ENCODE measurements at places on chromosomes 3 and 15.
A peak's percentile ranks its signal among the peaks of the same experiment; 100 is the strongest.

GRCh38 chr15:74402873-74403587 lies 30.7 kb downstream of the SEMA7A start:
- no peak for DNase-seq

GRCh38 chr3:123082370-123083065 lies 15.7 kb downstream of the PDIA5 start:
- DNase-seq = no peak

- no peak for DNase-seq
Observed at GRCh38 chr3:160860346-160860745, 104.3 kb downstream of the PPM1L start.

GRCh38 chr3:54564374-54564925 lies 363.4 kb downstream of the LRTM1 start:
- DNase-seq = no peak

GRCh38 chr3:111315930-111316587 lies 225.9 kb upstream of the CD96 start:
- DNase-seq = no peak

GRCh38 chr3:64179249-64179648 lies 46.0 kb downstream of the PRICKLE2 start:
- DNase-seq = no peak

DNA sequence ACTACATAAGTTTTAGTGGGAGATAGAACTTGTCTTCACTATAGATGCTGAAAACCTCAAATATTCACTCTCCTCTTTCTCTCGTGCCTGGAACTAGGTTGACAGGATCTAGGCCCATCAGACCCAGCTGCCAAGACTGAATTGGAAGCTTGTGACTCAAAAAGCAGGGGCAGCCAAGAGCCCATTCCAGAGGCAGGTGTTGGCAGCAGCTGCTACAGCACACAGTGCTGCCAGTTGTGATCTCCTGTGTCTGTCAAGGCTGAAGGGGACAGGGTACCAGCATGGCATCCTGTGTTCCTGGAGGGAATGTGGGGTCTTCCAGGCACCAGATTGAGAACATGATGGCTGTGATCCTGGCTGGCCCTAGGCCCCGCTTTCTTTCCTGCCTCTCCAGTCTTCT lies 92.5 kb upstream of the MB21D2 start:
- DNase-seq = no peak

GRCh38 chr3:15948388-15948787 lies 150.6 kb upstream of the ANKRD28 start:
- DNase-seq = no peak

DNA sequence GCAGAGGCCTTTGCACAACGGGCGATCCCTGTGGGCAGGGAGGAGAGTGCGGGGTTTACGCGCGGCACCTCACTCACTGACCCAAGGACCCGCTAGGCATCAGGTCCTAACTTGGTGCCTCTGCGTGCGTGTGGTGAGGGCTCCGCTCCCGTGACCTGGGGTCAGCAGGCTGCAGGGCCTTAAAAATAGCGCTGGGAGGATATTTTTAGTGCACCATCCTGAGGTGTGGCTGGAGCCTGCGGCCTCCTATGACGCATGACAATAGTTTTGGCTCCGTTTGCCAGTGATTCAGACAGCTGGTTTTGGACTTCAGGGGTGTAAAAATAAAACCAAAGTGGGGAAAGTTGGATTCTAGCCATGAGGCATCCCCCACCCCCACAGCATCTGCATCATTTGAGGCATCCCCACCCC lies 139.0 kb downstream of the FAM43A start:
- peak; percentile 21 for DNase-seq

- no peak for DNase-seq
Observed at GRCh38 chr3:17820704-17821103, 78.3 kb upstream of the TBC1D5 start.

- DNase-seq = peak; percentile 5
Observed at GRCh38 chr3:119990888-119991287, 103.4 kb downstream of the GSK3B start.

- no peak for DNase-seq
Observed at GRCh38 chr3:114081037-114081436, 24.5 kb downstream of the QTRT2 start.

DNA sequence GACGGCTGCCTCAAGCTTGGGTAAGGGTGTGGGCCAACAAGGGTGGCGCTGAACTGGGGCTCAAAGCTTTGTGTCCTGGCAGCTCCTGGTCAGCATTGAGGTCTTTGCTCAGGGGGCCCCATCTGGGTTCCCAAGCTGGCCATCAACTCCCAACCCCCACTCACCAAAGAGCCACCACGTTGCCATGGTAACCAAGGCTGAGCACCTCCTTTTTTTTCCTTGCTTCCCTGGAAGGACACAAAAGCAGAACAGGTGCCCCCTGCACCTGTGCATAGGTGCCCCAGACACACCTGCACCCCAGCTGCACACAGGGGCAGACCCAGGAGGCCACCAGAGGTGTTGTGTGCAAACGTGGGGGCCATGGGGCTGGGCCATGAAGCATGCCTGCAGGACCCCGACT lies 16.5 kb downstream of the UROC1 start:
- no peak for DNase-seq

GRCh38 chr3:126551121-126551838 lies 7.5 kb downstream of the C3orf22 start:
- DNase-seq = no peak

- no peak for DNase-seq
Observed at GRCh38 chr3:41411065-41411464, 211.8 kb downstream of the CTNNB1 start.

- no peak for DNase-seq
Observed at GRCh38 chr3:119206611-119207511, 33.5 kb downstream of the UPK1B start.

DNA sequence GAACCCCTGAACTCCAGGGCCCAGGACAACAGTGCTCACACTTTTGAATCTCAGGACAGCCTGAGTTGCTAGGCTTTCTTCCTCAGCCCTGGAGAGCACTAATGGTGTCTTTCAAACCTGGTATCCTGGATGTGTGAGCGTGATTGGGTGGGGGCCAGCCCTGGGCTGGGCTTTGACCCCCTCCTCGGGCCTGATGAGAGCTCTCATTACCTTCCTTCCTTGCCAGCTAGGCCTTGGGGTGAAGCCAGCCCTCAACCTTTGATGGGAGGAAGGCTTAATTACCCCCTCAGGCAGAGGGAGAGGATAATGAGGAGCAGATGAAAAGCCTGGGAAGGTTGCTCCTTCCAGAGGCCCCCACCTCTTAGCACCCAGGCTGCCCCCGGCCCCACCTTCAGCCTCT lies 31.1 kb upstream of the INSYN1 start:
- DNase-seq = no peak

DNA sequence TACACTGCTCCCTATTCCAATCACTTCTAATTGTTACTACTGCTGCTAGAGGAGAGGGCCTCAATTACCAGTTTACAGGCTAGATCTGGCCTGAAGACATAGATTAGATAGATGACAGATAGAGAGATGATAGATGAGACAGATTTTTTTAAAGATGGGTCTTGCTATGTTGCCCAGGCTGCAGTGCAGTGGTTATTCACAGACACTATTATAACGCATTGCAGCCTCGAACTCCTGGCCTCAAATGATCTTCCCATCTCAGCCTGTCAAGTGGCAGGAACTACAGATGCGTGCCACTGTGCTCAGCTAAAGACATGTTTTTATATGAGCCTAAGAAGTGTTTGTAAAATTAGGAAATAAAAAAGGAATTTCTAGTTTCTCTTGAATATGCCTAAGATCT lies 6.2 kb downstream of the SLC33A1 start:
- DNase-seq = no peak

GRCh38 chr3:148642214-148642613 lies 55.5 kb upstream of the AGTR1 start:
- no peak for DNase-seq

- DNase-seq = peak; percentile 66
Observed at GRCh38 chr3:184636741-184637316, 75.0 kb downstream of the MAGEF1 start.

- no peak for DNase-seq
Observed at GRCh38 chr3:138367326-138367850, 19.0 kb downstream of the MRAS start.

GRCh38 chr15:69914960-69915359 lies 182.8 kb downstream of the TLE3 start:
- no peak for DNase-seq

DNA sequence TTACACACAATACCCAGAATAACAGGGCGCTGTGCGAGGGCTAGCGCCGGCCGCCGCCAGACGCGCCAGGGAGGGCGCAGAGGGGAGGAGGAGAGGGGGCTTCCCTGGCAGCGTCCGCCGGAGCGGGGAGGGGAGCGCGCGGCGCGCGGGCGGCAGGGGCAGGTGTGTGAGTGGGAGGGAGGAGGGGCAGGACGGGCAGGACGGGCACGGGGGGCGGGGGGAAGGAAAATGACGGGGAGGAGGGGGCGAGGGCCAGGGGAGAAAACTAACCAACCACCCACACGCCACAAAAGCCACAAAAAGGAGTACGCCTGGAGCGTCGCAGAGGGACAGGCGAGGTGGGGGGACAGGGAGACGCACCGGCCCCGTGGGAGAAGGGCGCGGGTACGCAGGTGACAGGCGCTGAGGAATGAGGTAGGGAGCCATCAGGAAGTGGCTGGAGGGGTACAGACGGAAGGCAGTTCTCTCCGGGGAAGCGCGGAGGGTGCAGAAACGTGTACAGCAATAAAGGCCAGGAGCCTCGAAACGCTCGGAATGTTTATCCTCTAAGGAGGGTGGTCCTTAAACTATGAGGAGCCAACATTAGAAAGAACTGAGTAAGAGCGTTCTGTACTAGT lies 610 bp upstream of the SATB1 start:
- DNase-seq = no peak

DNA sequence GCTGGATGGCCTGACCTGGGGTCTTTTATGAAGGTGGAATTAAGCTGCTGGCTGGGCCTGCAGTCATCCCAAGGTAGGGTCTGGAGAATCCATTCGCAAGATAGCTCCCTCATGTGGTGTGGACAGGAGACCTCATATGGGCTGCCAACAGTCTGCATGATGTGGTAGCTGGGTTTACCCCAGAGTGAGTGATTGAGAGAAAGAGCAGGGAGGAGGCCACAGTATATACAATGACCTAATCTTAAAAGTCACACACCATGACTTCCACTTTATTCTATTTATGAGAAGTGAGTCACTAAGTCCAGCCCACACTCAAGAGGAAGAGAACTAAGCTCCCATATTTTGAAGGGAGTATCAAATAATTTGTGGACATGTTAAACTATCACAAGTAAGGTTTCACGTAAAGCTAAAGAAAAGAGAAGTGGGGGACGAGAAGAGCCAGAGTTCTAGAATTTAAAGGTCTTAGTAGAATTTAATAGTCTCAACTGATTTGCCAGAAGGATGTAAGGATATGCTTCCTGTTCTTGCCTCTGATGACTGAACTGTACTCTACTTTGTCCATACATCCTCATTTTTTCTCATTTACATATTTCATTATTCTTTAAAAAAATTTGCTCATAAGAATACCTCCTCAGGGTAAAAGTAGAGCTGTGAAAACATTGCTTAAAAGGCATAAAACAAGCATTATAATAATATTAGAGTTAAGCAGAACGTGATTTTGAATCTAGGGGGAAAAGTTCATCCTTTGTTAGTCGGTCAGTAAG lies 184.4 kb downstream of the PEX5L start:
- DNase-seq = peak; percentile 27

- DNase-seq = no peak
Observed at GRCh38 chr15:64630396-64631107, 144.8 kb downstream of the RBPMS2 start.

DNA sequence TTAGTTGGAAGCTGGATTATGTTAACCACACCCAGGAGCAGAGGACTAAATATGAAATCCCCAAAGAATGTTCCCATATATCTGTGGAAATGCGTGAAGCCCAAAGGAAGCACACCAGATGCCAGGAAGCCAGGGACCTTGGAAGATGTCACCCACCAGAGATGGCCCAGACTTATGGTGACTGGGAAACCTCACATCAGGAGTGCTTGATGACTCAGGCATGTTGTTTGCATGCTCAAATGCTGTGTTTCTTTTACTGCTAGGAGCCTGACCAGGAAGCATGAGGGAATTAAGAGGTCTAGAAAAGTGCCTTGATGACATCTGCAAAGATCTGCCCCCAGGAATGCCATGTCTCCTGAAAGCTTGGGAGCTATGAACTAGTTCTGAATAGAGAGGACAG lies 109.0 kb upstream of the SLC2A2 start:
- DNase-seq = peak; percentile 35

DNA sequence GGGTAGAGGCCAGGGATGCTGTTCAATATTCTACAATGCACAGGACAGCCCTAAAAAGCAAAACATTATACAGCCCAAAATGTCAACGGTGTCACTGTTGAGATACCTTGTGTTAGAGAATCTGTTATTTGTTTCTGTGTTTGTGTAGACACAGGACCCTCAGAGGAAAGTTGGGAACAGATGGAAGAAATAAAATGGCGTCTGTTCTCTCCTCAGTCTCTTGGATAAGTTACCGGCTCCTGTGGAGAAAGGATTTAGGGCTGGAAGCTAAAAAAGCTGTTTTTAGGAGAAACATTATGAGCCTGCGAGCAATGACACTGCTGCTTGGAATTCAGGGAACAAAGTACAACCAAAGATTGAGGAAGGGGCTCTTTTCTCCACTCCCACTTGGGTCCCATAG lies 688.6 kb upstream of the ZNF385D start:
- DNase-seq = no peak

- no peak for DNase-seq
Observed at GRCh38 chr3:111617406-111617805, 22.3 kb upstream of the ZBED2 start.

DNA sequence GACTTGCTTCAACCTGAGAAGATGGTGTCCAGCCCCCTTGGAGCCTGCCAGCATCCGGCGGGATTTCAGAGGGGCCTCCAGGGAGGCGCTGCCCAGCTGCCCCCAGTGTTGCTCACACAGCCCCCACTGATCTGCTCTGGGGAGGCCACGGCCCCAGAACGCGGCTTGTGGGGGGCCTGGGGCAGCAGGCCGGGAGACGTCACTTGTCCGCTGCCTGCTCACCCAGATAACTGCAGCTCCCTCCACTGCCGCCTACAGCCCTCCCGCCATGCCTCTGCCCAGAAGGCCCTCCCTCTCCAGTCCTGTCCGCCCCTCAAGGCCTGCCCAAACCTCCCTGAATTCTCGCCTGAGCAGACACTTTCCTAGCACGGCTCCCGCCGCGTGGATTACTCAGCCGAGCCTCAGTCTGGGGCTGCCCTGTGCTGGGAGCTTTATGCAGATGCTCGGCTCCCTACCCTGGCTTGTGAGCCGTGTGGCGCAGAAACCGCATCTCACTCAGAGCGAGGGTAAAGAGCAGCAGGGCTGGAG lies 17.2 kb upstream of the ADIPOQ start:
- peak; percentile 77 for DNase-seq

- no peak for DNase-seq
Observed at GRCh38 chr15:43930079-43930478, 103.3 kb downstream of the WDR76 start.

DNA sequence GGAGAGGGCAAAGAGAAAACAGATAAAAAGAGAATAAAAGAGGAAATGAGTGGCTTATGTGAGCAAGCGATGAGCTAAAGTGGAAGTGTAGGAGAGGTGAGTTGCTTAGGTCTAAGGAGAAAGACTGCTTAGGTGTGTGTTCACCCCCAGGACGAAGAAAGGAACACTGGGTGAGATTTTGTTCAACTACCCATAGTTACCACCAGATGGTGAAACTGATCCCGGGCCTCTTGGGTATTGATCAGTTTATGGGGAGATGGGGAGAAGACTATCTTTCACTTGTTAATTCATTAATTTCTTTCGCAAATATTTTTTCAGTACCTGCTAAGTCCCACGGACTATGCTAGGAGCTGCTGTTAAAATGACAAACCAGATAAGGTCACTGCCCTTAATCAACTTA lies 33.9 kb downstream of the GAP43 start:
- DNase-seq = no peak
